Suppressor macrophage treated with lipopolysaccharide for 1 hour (primary cell): ENCODE measurements at places on chromosomes 1 and 21.

- DNase-seq = no peak
These were observed 310.0 kb downstream of the PBX1 start for GRCh38 chr1:164868990-164869389.

- DNase-seq = no peak
These were observed 69.5 kb upstream of the CLDN14 start for GRCh38 chr21:36549470-36549869.

DNA sequence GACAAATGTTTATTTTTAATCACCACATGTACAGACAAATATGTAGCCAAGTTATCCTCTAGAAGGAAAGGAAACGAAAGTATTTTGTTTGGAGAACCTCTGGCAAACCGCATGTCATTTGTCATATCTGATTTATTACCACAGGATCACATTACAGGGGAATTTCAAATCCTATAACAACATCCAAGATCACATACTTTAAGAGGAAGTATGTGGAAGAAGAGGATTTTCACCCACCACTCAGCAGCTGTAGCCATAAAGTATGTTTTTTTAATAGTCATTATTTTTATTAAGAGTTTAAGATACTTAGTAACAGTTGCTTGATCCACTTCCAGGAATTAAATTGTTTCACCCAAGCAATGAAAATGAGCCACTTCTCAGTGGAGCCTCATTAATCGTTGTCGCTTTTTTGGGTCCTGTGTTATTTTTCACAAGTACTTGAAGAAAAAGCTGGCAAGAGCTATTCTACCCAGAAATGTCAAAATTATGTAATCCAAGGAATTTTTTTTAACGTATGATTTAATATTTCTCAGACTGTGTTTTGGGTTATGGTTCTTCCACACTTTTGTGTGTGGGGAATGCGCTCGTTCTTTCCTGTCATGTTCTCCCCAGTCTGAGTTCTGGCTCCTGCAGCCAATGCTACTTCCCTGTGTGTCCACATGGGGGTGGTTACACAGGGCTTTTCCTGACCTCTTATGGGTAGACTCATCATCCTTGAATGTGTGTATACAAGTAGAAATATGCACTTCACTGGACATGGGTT lies 6.9 kb downstream of the SERTAD4 start:
- no peak for DNase-seq

- DNase-seq = no peak
These were observed 92.3 kb downstream of the PDE9A start for GRCh38 chr21:42745511-42746239.

GRCh38 chr1:119225831-119226230 lies 85.4 kb upstream of the WARS2 start:
- DNase-seq = no peak

GRCh38 chr1:168468042-168468809 lies 75.6 kb downstream of the XCL2 start:
- DNase-seq = no peak

GRCh38 chr21:36692114-36692834 lies 6.6 kb upstream of the SIM2 start:
- no peak for DNase-seq

DNA sequence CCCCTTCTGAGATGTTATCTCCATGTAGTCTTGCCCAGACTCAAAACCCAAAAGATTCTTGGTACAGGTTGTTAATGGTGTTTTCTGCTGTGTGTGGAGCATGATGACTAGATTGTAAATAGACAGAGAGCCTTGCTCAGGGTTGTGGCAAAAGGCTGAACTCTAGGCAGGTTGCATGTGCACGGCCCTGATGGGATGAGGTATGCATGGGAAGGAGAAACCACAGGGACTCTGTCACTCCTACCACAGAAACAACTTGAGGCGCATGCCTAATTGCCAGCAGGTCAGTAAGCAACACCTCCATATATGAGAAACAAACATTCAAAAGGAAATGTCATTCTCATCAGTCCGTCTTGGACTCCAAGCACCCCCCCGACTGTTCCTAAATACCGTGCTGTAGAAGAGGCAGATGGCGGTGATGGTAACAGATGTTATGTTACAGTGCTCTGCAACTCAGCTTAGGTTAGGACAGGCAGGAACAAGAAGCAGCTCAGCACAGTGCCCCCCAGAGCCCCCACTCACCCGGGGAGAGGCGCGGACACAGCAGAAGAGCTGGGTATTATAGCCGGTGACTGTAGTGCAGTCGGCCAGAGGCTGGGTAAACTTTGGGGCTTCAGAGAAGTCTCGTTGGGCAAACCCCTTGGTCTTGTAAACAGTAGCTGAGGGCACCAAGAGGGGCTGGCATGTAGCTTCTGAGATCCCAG lies 10.9 kb downstream of the MYBPHL start:
- no peak for DNase-seq

DNA sequence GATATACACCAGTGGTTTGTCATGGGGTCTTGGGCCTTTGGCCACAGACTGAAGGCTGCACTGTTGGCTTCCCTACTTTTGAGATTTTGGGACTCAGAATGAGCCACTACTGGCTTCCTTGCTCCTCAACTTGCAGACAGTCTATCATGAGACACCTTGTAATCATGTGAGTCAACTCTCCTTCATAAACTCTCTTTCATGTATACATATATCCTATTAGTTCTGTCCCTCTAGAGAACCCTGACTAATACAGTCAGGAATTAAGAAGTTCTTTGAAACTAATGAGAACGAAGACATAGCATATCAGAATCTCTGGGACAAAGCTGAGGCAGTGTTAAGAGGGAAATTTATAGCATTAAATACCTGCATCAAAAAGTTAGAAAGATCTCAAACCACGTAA lies 110.8 kb downstream of the SLC5A9 start:
- DNase-seq = no peak

DNA sequence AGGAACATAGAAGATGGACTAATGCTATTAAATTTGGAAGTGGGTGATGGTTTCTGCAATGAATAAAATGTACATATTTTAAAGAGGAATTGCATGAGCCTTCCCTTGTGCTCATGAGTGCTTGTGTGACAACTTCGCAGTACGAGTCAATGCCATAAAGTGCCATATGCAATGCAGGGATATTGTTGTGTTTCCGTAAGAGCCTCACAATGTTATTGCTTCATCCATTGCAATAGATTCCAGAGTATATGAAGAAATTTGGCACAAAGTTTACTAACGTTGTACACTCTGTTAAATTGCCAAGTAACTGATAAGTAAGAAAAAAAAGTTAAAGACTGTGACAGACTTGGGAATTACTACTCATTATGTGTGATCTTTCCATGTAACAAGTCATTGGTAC lies 22.3 kb downstream of the BTG3 start:
- peak; percentile 11 for DNase-seq

DNA sequence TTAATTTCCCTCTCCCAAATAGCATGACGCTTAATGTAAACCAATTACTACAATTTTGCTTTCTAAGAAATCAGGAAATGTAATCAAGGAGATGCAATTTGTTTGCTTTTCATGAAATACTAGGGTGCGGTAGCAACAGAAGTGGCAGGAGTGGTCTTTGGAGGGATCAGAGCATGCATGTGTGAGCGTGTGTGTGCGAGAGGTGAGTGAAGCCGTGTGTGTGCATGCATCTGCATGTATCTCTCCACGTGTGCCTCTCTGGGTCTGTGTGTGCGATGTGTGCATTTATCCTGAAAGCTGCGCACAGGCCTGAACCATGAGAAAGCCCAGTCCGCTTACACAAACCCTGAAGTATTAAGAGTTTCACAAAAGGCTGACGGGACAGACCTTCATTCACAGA lies 249.8 kb upstream of the C1orf174 start:
- DNase-seq = no peak

GRCh38 chr1:234600418-234601281 lies 9.3 kb downstream of the IRF2BP2 start:
- DNase-seq = no peak

DNA sequence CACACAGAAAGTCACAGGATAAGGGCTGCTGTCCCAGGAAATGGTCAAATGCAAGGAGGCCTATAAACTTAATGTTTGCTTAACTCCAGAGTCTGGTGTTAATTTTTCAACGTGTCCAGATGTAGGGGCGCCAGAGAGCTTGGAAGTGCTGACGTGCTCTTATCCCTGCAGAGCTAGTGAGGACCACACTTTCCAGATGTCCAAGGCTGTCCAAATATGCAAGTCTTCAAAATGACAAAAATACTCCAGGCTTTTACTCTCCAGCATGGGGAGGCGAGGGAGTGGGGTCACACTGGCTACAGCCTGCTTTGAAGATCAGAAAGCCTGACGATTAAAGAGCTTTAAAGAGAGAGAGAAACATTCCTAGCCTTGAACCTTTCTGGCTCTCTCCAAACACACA lies 57.6 kb downstream of the ABCA4 start:
- DNase-seq = no peak

- DNase-seq = peak; percentile 26
These were observed 11.5 kb upstream of the KCNAB2 start for GRCh38 chr1:6033986-6034749.

DNA sequence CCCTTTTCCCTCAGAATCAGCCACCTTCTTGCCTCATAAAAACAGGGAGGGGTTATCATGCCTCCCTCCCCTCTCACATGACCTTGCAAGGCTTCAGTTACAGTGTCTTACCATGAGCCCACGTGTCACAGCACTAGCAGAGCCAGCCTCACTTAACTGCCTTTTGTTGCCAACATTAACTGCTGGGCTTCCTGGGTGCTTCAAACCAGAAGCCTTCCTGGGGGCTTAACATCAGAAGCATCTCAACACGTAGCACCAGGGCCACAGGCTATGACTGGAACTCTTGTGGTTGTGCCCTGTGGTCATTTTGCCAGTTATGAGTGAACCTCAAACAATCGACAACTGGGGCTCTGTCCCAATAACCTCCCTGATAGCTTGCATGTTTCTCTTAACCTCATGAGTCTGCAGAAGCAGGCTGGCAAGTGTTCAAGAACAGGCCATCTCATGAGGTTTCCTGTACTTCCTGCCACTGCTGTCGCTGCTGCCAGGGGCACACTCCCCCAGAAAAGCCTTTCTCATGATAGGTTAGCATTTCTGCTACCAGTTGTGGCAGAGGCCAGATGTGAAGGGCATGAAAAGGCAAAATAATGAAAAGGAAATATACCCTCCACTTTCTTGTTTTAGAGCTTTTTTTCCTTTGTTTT lies 132.2 kb downstream of the GLUL start:
- DNase-seq = peak; percentile 63

DNA sequence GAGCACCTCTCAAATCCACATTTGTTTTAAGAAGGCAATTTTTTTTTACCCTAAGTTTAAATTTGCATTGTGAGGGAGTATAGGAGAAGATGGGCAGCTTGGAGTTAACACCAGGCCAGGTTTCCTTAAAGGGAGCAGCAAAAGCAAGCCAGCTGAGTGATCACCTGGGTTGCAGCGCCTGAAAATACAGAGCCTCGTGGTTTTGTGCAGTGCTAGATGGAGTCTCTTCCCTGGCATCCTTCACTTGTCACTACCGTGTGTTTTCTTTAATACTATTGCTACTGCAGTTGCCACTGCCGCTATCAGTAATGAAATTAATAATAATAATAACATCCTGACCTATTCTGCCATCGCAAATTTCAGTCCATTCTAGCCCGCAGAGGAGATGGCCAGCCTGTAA lies 35.2 kb upstream of the VAV3 start:
- no peak for DNase-seq

DNA sequence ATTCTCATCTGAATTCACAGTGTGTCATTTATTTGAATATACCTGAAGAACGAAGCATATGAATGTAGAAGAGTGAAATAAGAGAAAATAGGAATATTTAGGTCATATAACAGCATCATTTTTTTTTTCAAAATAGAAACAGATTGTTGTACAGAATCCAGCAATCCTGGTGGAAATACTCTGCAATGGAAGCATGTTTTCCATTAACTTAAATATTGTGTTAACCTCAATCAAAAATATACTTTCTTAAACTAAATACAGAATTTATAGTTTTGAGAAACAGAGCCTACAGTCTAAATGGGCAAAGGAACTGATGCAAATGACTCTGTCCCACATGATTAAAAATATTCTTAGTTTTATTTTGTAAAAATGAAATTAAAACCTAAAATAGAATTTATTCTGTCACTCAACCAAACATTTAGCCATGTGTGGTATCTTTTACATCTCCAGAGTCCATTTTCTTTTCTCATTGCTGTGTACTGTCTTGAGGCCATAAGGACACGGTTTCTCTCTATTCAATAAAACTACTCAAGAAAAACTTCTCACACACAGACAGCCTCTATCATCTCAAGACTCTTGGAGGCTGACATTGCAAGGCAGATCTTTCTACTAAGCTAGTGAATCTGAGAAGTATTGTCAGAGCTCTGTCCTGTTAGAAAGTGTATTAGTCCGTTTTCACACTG lies 322.6 kb downstream of the LTN1 start:
- no peak for DNase-seq

- no peak for DNase-seq
These were observed 27.4 kb downstream of the ARHGEF16 start for GRCh38 chr1:3481836-3482375.

DNA sequence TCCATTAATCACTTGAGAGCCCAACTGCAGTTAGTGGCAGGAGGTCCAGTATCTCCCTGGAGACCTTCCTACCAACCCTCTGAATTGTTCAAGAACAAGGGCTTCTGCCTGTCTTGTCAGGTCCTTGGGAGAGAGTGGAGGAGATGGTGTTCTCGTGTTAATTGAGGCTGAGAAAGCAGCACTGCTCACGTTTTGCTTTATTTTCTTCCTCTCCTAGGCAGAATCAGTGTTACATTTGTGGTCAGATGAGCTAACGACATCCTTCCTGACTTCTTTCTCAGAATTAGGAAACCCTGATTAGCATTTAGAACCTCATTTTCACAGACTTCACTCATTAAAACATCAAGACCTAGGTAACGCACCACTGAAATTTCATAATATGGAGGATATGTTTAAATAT lies 26.4 kb upstream of the LRIG2 start:
- DNase-seq = peak; percentile 27

DNA sequence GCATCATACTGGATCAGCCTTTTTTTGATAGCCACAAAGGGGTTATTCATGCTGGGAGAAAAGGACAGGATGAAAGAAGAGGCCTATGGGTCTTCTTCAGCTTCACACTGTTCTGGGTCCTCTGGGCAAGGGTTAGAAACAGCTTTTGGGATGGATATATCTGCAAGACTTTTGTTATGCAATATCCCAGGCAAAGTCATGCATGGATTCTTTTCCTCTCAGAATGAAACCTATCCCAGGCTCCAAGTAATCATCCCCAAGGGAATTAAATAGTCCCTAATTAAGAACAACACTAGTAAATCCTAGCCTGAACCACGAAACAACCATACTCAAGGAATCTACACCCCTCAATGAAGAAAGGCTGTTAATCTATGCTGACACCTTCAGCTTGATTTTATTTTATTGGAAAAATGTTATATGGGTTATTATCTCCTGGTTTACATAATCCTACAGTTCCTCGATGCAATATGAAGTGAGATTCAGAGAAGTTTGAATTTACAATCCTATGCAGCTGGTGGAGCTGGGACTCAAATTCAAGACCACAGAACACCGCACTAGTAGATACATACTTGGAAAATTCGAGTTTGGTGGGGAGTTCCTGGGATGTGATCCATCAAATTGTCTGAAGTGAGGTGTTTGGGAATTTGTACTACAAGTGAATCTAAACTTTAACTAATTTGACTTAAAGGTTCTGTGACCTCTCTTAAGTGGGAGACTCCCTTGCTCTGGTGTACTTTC lies 338.6 kb downstream of the TBX15 start:
- DNase-seq = no peak
